ENCODE measurements at places on chromosomes 3 and 15.
A peak's percentile ranks its signal among the peaks of the same experiment; 100 is the strongest.

GRCh38 chr15:58433597-58434333, 2.0 kb downstream of the LIPC start:
- DNase-seq = no peak

DNA sequence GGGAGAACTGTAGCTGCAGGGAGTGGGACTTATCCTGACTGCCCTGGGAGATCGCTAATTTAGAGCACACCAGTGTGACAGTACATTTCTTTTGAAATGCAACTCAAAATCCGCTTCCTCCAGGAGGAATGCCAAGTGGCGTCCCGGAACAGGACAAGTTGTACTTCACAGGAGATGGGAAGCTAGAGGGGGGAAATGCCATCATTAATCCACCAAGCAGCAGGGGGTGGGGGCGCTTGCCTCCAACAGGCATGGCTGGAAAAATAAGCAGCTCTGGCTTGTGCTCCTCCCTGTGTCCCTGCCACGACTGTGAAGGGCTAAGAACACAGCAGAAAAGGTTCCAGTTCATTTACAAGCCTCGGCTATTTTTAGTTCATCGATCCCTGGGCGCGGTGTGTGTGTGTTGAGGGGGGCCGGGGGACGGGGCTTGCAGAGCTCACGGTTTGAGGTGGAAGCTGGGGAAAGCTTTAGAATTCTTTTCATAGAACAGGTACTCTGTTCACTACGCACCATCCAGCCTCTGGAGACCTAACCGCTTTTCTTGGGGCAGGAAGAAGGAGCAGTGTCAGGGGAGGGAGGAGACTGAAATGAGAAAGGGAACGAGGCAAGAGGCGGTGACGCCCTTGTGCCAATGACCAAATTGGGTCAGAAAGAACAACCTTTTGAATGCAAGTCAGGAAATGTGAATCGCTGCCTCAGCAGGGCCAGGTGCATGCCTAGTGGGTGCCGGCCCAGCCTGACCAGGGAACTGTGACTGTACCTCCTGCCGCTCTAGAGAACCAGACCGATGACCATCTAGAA, 51.8 kb upstream of the DGKG start:
- DNase-seq = no peak

DNA sequence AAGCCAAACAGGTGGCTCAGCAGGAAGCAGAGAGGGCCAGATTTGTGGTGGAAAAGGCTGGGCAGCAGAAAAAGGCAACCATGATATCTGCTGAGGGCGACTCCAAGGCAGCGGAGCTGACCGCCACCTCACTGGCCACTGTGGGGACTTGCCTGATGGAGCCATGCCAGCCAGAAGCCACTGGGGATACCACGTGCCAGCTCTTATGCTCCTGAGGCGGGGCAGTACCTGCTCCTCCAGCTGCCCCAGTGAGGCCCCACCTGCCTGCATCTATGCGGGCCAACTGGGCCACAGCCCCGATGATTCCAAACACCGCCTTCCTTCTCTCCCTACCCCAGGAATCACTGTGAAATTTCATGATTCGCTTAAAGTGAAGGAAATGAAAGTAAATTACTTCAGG, 22.9 kb upstream of the ARIH1 start:
- DNase-seq = no peak

GRCh38 chr3:96000966-96001365, 813.4 kb upstream of the EPHA6 start:
- DNase-seq = no peak

- no peak for DNase-seq
These were observed 57.1 kb upstream of the CMTM8 start for GRCh38 chr3:32181365-32181764.

DNA sequence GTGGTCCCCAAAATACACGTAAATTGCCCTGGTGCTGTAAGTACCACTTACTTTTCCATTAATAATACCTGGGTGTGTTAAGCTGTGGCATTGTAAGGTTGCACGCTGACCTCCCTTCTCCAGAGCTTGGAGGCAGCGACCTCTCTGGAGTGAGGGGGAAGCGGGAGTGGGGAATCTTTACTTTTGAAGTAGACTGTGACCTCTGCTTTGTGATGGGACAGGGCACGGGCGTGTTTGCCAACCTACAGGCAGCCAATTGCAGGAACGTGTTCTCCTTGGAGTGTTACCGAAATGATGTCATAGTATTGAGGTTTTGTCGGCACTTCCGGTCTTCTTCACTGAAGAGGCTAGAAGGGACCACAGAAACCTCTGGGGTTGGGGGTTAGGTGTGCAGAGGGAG, 227.3 kb upstream of the C2CD4B start:
- no peak for DNase-seq

- DNase-seq = no peak
These were observed 4.6 kb downstream of the SNUPN start for GRCh38 chr15:75620841-75621391.

- DNase-seq = no peak
These were observed 6.5 kb downstream of the MCTP2 start for GRCh38 chr15:94237903-94238302.

DNA sequence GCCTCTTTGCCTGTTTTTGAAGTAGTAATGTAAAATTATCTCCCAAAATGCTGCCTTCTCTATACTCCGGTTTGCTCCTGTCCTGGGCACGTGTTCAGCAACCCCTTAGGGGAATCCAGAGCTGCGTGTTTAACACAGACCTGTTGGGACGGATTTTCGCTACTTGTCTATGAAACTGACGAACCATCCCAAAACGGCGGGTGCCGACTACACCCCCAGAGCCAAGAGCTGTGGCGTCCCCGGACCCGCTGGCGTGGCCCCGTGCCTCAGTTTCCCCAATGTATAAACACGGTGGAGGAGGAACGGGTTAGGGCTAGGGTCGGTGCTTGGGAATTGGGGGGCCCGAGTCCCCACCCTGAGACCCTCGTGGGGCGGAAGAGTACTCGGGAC, 473 bp downstream of the FHIT start:
- no peak for DNase-seq

DNA sequence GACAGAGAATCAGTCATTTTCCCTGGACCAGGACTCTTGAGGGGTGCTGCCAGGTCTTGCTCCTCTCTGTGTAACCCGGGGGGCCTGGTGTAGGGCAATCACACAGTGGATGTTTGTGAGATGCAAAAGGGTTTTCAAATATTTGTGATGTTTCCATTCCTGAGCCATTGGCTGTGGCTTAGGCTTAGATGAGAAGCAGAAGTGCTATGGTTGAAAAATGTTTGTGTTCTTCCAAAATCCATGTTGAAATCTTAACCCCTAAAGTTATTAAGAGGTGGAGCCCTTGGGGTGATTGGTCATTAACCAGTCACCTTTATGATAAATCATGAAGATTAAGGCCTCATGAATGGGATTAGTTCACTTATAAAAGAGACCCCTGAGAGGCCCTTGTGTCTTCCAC, 36.5 kb downstream of the CORO2B start:
- DNase-seq = no peak

DNA sequence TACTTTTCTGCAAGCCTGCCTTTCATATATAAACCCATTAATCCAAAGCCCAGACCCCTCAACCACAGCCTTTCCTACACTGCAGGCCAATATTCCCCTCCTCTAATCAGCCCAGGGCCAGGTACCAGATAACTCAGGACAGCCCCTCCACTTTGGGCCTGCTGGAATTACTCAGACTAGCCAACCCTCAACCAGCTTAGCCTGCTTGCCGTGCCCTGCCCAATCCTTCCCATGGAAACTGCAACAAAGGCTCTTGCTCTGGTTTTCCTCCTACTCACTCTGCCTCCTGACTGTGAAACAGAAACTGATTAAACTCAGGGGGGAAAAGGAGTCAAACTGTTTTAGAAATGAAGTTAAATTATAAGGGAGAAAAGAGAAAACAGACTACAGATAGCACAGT, 248.1 kb downstream of the KLF13 start:
- no peak for DNase-seq

- peak; percentile 23 for DNase-seq
These were observed 92.4 kb upstream of the HES1 start for GRCh38 chr3:194043516-194043915.

- DNase-seq = no peak
These were observed 52.7 kb upstream of the CADM2 start for GRCh38 chr3:84906065-84906464.

GRCh38 chr3:74033381-74033780, 408.6 kb upstream of the PDZRN3 start:
- no peak for DNase-seq

- DNase-seq = no peak
These were observed 197.5 kb upstream of the LYSMD4 start for GRCh38 chr15:99930696-99931095.

DNA sequence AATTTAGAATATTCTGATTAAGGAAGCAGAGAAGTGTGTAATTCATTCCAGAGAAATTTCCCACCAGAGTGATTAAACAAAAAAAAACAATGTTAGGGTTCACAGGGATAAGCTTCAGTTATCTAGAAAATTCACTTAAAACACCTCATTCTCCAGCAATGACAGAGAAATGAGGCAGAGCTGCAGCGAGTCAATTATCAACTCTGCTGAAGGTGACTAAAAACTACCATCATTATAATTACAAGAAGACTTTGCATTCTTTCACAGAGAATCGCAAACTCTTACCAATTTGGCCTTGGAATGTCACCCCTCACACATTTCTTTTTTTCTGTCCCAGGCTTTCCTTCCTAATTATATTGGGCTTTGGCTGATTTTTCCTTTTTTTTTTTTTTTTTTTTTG, 117.1 kb downstream of the RAB11A start:
- DNase-seq = no peak

DNA sequence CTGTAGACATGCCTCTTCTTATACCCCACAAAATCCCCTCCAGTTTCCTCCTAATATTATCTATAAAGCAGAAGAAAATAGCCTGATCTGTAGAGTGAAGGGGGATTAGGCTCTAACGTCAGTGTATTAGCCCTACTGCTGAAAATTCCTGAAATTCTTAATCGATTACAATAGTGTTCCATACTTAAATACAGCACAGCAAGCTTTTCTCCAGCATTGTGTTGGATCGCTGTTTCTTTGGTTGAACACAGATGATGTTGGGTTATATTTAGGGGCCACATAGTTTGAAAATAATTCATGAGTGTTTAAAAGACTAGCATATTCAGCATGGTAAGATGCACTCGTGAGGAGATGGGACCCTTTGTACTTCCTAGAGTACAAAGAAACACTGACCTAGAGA, 52.5 kb downstream of the PIAS1 start:
- no peak for DNase-seq

GRCh38 chr15:92570391-92570790, 85.2 kb downstream of the FAM174B start:
- DNase-seq = no peak

Measured in smooth muscle cell of the brain vasculature (primary cell).